Midbrain (tissue), 1 donor: ENCODE measurements at places on chromosomes 2 and 18.

DNA sequence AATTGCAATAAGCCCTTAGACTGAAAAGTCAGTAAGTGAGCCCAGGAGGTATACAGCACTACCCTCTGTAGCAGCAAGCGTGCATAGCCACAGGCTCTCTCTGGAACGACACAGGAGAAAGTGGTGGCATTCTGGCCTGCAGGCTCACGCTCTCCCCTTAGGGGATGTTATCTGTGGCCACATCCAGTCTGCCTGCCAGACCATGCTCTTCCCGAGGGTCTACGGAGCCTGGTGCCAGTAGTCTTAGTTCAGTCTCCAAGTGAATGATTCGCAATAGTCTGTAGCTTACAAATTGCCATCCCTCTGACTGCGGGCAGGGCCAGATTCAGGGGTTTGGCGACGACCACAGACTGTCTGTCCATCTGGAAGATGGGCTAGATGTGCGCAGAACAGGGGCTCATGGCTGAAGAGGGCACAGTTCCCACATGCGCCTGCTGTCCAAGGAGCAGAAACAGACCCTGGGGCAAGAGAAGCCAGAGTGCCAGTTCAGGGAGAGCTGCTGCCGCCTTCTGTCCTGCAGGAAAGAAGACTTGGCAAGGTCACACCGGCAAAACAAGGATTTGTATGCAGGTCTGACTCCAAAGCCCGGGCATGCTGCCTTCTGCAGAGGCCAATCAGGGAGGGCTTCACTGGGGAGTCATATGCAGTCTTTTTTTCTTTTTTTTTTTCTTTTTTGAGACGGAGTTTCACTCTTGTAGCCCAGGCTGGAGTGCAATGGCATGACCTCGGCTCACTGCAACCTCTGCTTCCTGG, 3.5 kb upstream of the KLF11 start:
- DNase-seq = peak; percentile 77

GRCh38 chr2:43178602-43179542, 47.5 kb downstream of the ZFP36L2 start:
- no peak for DNase-seq

GRCh38 chr18:7830468-7830867, 263.4 kb downstream of the PTPRM start:
- DNase-seq = no peak

- no peak for DNase-seq
These were observed 115.9 kb downstream of the KLHL29 start for GRCh38 chr2:23500836-23501235.

GRCh38 chr2:42513252-42513918, 19.6 kb upstream of the KCNG3 start:
- no peak for DNase-seq

DNA sequence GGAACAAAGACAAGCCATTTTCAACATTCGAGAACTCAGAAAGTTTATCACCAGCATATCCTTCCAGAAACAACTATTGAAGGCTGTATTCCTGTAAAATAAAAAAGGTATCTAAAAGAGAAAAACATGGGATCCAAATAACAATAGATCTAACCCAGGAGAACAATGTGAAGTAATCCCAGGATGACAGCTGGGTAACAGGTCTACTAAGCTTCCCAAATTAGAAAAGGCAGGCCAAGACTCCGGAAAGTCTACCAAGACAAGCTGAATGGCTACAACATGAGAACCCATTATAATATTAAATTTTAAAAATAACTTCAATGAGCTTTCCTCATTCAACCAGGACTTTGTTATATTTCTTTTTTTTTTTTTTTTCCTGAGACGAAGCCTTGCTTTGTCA, 6.5 kb downstream of the PIAS2 start:
- no peak for DNase-seq

DNA sequence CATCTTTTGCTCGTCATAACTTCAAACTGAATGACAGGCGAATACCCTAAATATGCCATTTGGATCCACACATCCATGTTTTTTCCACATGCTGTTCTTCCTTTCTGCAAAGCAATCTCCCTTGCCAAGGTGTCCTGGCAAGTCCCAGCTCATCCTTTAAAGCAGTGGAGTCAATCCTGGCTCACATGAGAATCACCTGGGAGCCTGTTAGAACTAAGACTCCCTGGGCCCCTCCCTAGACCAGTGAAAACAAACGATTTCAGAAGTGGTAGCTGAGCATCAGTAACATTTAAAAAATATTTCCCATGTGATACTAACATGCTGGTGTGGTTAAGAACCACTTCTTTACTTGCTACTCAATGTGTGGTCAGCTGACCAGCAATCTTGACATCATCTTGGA, 50.6 kb upstream of the PARD3B start:
- DNase-seq = no peak

- DNase-seq = no peak
These were observed 27.2 kb downstream of the CDKL4 start for GRCh38 chr2:39216346-39217191.
